PC-9 (cell line): ENCODE measurements at places on chromosomes 5 and 9. TPM values are rescaled to one million over a fixed set of nuclear protein-coding genes. Genes with fewer than 3 reads are reported as not detected.

The ANKRD31 gene
- 0.23 and 0.48 TPM in 2 replicates for total RNA-seq

GRCh38 chr9:96241391-96241809, 60.6 kb downstream of the HSD17B3 start:
- peak; percentile 33 for DNase-seq
- H3K27ac ChIP-seq, result no peak overlapping the region
- peaks cover 31% of the 10 kb centered on the region for H3K27me3 ChIP-seq
- H3K4me3 ChIP-seq, result no peak overlapping the region
- no peaks in the 10 kb centered on the region for H3K4me1 ChIP-seq
- no peaks in the 10 kb centered on the region for H3K36me3 ChIP-seq

DNA sequence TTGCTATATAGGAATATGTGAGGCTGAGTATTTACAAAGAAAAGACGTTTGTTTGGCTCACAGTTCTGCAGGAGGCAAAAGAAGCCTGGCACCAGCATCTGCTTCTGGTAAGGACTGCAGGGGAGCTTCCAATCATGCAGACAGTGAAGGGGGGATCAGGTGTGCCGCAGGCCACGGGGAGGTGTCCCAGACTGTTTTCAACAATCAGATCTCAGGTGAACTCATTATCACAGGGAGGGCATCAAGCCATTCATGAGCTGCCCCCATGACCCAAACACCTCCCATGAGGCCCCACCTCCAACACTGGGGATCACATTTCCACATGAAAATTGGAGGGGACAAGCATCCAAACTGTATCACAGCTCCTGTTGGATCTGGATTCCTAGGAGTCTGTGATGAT, 30.4 kb upstream of the TRIM14 start:
- peak overlapping the region; percentile 91 for H3K27ac ChIP-seq
- H3K27me3 ChIP-seq, result no peaks in the 10 kb centered on the region
- no peaks in the 10 kb centered on the region for H3K36me3 ChIP-seq
- no peak overlapping the region for H3K4me3 ChIP-seq
- DNase-seq, result peak; percentile 2

DNA sequence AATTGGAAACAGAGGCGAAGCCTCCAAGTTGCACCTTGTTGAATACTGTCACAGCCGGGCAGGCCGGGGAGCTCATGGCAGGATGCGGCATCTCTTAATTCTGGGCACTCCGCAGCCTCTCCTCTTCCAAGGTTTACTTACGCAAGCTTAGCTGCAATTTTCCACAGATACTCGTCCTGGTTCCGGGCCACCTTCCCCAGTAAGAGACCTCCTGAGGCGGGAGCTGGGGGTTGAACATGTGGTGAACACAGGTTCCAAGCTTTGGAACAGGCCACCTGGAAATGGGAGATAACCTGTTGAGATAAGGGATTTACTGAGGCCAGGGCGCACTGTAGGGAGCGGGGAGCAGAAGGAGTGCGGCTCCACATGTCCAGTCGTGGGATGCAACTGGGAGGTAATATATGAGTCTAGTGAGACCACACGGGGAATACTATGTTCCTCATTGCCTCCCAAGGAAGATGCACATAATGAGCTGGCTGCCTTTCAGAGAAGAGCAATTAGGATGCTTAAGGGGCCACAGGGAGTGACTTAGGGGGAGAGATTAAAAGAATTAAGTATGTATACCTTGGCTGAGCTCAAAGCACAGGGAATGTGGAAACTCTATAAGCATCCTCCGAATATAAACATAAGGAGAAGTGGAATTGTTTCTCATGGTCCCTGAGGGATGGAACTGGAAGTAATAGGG, 335.2 kb downstream of the CWC27 start:
- DNase-seq, result no peak
- no peaks in the 10 kb centered on the region for H3K36me3 ChIP-seq
- H3K27ac ChIP-seq, result no peak overlapping the region
- H3K4me3 ChIP-seq, result peak overlapping the region; percentile 85
- no peaks in the 10 kb centered on the region for H3K27me3 ChIP-seq

The IQGAP2 gene
- total RNA-seq, result not detected in 2 replicates

The SHROOM1 gene
- total RNA-seq, result 23.3 and 23.5 TPM in 2 replicates

- H3K27ac ChIP-seq, result no peak overlapping the region
- H3K4me1 ChIP-seq, result no peaks in the 10 kb centered on the region; the same call in 1 of the 2 replicates
- H3K4me3 ChIP-seq, result no peak overlapping the region
- no peaks in the 10 kb centered on the region for H3K36me3 ChIP-seq
Observed at GRCh38 chr5:24904981-24905517, 260.3 kb upstream of the CDH10 start.

DNA sequence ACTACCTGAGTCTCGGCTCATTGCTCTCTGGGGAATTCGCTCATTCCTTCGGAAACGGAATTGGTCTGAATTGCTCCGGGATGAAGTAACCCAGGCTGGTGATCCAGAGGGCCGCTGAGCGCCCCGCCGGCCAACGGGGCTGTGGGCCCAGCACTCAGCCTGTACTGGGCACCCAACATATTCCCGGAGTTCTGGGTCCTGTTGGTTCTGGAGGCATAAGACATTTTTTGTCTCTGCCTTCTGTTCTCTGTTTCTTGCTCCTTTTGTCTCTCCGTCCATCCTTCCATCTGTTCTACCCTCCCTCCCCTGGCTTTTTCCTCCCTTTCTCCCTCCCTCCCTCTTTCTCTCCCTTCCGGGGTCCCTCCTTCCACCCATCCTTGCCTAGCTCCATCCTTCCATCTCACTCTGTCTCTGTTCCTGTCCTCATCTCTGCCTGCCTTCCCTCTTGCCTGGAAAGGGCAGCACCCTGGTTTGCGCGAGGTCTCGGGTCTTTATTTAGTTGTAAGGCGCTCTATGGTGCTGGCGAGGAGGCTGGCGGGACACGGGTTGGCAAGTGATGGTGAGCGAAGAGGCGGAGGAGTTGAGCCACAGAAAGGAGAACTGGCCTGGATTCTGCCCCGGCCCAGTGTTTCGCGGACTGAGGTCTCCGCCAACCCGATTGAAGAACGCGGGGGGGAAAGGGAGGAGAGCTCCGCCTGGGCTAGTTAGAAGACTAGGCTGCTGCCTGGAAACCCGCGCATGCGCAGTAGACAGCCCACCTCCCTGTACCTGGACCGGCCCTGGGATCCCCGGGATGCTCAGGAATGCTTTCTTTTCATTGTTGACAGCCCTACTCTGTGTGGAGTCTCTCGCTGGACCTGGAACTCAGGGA, 1468.0 kb downstream of the FOXD4L5 start:
- H3K4me1 ChIP-seq, result no peaks in the 10 kb centered on the region
- no peaks in the 10 kb centered on the region for H3K27me3 ChIP-seq
- no peak overlapping the region for H3K27ac ChIP-seq
- H3K36me3 ChIP-seq, result no peaks in the 10 kb centered on the region
- DNase-seq, result peak; percentile 37

DNA sequence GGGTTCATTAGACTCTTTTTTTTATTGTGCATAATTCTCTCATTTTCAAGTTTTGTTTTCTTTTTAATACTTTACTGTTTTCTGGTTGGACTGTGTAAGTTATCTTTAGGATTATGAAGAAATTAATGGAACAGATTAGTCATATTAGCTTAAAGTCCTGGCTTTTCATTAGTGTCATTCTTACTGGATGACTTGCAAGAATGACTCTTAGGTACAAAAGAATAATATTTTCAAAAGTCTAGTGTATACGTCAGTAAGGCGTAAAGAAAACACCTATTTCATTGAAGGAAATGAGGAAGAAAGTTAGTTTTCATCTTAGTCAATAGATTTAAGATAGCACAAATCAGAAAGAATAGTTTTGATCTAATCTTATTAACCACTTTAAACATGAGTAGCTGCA, 20.4 kb downstream of the UHRF2 start:
- H3K36me3 ChIP-seq, result no peaks in the 10 kb centered on the region
- no peak for DNase-seq
- no peak overlapping the region for H3K27ac ChIP-seq
- H3K4me3 ChIP-seq, result no peak overlapping the region

GRCh38 chr5:14211818-14212803, 69.0 kb downstream of the TRIO start:
- H3K27ac ChIP-seq, result peak overlapping the region; percentile 16; the same call in 1 of the 2 replicates
- peaks cover 29% of the 10 kb centered on the region for H3K4me1 ChIP-seq
- no peaks in the 10 kb centered on the region for H3K27me3 ChIP-seq
- no peak for DNase-seq
- H3K36me3 ChIP-seq, result peaks cover 9% of the 10 kb centered on the region; the same call in 1 of the 2 replicates

The C1QTNF3 gene
- 8.3 and 9.4 TPM in 2 replicates for total RNA-seq

GRCh38 chr9:133258061-133259015, 16.7 kb downstream of the ABO start:
- H3K27ac ChIP-seq, result no peak overlapping the region
- H3K36me3 ChIP-seq, result no peaks in the 10 kb centered on the region
- no peak for DNase-seq
- peaks cover 4% of the 10 kb centered on the region for H3K4me1 ChIP-seq

- H3K27ac ChIP-seq, result no peak overlapping the region
- H3K36me3 ChIP-seq, result no peaks in the 10 kb centered on the region
- H3K27me3 ChIP-seq, result no peaks in the 10 kb centered on the region
- no peaks in the 10 kb centered on the region for H3K4me1 ChIP-seq
Observed at GRCh38 chr5:43638546-43638945, 35.6 kb downstream of the NNT start.

DNA sequence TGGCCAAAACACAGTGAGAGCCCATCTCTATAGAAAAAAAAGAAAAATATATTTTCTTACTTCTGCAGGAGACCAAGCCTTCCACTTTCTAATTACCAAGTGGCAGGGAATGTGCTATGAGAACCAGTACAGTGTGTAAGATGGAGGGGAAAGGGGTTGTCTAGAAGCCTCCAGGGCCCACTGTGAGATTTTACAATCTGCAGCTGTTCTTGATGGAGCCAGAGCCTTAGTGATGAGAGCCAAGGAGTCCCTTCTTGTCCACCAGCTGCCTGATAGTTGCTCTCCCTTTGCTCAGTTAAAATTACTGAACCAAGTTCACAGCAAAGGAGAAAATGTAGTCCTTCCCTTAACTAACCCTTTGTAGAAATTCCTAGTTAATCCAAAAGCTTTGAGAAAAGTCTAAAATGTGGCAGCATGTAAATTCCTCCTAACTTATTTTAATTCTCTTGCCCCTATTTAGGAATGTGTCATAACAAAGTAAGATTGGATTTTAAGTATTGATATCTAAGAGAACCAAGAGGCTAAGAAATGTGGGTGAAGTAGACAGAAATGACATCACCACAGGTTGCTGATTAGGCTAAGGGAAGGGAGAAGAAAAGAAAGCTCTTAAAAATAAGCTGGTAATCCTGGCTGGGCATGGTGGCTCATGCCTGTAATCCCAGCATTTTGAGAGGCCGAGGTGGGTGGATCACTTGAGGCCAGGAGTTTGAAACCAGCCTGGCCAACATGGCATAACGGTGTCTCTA, 19.3 kb downstream of the SRP19 start:
- no peak overlapping the region for H3K27ac ChIP-seq
- DNase-seq, result no peak
- H3K4me1 ChIP-seq, result peaks cover 26% of the 10 kb centered on the region
- no peak overlapping the region for H3K4me3 ChIP-seq
- H3K36me3 ChIP-seq, result 0 out of 2 replicates have a peak, but pooled peaks cover 12% of the 10 kb centered on the region

- no peak overlapping the region for H3K4me3 ChIP-seq
- H3K27me3 ChIP-seq, result no peaks in the 10 kb centered on the region
- DNase-seq, result no peak
- no peaks in the 10 kb centered on the region for H3K4me1 ChIP-seq
- H3K27ac ChIP-seq, result no peak overlapping the region
Observed at GRCh38 chr9:77561331-77562018, 86.6 kb downstream of the GNA14 start.

- H3K4me3 ChIP-seq, result no peak overlapping the region
- no peak overlapping the region for H3K27ac ChIP-seq
- no peaks in the 10 kb centered on the region for H3K36me3 ChIP-seq
Observed at GRCh38 chr5:155418960-155419579, 405.5 kb downstream of the KIF4B start.

The PCDHA6 gene
- not detected in 2 replicates for total RNA-seq

The CCDC152 gene
- 0.25 and 0.26 TPM in 2 replicates for total RNA-seq
